CD4-positive, alpha-beta T cell treated with Interleukin-21 for 1 hour (primary cell): ENCODE measurements at places on chromosomes 11 and 22.
A peak's percentile ranks its signal among the peaks of the same experiment; 100 is the strongest.

GRCh38 chr11:16301462-16301861 is 54.9 kb downstream of the SOX6 start:
- no peak for DNase-seq

DNA sequence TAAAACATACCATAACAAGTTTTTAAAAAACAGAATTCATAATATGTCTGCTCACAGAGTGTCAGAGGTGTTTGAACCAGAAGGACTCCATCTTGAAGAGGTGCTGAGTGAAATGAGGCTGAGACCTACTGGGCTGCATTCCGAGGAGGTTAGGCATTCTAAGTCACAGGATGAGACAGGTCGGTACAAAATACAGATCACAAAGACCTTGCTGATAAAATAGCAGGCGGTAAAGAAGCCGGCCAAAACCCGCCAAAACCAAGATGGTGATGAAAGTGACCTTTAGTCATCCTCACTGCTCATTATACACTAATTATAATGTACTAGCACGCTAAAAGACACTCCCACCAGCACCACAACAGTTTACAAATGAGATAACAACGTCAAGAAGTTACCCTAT is 116.4 kb downstream of the ARHGAP32 start:
- DNase-seq: no peak

DNA sequence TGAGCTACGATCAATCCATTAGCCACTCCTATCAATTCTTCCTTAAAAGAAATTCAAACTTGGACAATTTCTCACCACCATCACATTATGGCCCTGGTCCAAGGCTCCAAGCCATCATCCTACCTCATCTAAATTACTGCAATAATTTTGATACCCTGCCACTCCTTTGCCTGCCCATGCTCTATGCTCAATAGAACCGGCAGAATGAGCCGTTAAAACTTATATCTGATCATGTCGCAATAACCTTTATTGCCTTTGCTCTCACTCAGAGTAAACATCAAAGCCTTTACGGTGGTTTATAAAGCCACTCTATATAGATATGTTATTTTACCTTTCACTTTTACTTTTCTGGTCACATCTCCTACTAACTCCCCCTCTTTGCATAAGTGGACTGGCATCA is 2392.1 kb upstream of the RAG2 start:
- DNase-seq: no peak

GRCh38 chr11:44094260-44094868 is 1.1 kb upstream of the EXT2 start:
- DNase-seq: peak; percentile 82

DNA sequence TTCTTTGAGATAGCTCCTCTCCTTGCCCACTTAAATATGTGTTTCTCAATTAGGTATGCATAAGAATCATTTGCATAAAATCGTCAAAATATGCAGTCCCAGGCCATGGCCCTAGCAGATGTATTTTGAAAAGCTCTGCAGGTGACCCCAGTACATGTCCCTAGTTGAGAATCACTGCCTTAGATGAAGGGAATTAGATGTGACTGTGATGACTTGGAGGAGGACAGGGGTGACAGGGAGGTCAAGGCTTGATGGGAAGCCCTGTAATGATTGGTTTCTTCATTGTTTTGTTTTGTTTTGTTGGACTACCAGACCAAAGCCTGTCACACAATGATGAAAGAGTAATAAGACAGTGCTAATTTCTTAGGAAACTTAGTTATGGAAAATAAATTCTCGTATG is 74.4 kb downstream of the TNRC6B start:
- DNase-seq: no peak

DNA sequence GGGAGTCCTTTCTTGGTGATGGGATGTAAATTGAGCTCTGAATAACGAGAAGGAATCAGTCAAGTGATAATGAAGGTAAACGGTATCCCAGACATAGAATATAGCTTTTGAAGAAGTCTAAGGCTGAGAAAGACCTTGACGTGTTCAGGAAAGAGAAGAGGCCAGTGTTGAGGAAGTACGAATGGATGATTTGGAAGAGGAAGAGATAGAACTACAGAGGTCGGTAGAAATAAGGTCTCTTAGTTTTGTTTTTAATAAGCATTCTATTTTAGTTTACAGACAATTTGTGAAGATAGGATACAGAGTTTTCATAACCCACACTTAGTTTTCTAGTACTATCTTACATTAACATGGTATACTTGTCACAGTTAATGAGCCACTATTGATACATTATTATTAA is 1598.1 kb downstream of the FAM181B start:
- DNase-seq: no peak

- no peak for DNase-seq
Measured at GRCh38 chr11:2858995-2859698, 26.4 kb downstream of the CDKN1C start.

- no peak for DNase-seq
Measured at GRCh38 chr11:4763096-4763495, 6.6 kb downstream of the OR51F1 start.

DNA sequence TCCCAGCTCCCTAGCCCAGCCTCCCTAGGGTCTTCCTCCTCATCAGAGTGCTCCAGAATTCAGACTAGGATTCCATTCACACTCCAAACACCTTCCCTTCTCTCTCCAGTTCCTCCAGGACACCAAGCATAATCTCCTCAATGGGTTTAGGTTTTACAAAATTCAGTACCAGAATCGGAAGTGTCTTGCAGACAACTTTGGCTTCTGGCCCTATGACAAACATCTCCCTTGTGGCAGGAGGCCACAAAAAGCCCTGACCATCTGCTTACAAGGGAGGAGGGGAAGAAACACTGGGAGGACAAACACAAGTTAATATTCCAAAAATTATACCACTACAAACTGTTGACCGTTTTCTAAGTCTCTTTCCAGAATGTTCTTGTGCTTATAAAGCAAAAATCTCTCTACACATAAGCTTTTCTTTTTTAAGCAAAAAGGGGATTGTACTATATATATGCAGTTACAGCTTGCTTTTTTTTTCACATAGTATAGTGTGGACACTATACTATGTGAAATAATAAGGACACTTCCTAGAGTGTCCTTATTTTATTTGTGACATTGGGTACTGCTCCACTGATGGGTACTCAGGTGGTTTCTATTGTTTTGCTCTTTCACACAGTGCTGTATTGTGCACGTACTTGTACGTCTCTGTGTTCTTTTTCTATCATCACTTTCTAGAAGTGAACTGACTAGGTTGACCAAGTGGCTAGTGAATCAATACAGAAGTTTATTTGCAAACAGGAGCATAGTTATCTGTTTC is 78.7 kb downstream of the BDNF start:
- DNase-seq: no peak

- peak; percentile 37 for DNase-seq
Measured at GRCh38 chr11:86069408-86070101, 671 bp upstream of the PICALM start.

GRCh38 chr11:68354148-68354872 is 41.9 kb downstream of the LRP5 start:
- no peak for DNase-seq

DNA sequence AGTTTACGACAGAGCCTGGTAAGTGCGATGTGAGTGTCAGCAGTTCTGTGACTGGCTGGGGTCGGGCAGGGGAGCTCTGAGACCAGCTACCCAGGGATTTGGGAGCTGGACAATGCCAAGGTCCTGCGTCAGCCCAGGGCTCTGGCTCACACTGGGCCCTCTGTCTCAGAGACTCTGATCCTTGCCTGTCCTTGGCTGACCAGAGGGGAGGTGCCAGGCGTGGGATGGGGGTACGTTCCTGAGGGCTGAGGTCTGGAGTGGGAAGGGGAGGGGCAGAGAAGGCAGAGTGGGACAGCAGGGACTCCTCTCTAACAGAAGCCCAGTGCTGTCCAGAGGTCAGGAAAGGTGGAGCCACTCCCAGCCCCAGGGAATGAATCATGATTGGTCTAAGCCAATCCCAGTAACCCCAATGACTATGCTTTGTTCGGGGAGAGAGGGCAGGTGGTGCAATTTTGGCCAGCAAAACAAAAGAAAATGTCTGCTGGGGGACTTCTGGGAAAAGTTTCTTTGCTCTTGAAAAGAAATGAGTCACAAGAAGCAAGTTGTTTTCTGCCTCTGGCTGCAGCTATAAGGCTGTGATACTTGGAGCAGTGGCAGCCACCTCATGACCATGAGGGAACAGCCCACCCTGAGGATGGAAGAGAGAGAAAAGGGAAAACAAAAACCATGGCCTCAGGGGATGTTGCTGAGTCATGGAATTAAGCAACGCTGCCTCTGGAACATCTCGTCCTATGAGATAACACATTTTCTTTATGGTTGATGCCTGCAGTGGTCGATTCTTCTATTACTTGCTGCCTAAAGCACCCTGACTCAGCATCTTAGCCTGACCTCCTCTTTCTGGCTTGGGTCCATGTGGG is 108.3 kb downstream of the CHST1 start:
- DNase-seq: no peak

DNA sequence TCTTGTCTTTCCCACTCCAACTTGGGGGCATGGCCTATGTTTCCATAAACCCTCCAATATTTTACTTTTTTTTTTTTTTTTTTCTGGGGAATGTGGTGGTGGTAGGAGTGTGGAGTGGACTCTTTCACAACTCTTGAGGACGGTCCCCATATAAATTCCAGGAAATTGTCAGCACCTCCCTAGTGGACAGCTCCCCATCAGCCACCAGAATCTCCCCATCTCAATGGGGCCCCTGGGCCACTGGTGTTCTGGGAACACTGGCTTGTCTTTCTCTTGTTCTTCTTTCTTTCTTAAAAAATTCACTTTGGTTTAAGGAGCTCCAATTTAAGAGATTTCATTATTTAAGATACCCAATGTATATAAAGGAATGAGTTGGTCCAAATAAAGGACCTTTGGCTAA is 74.1 kb downstream of the ADM start:
- no peak for DNase-seq
